ENCODE measurements at places on chromosomes 1 and 21.
A peak's percentile ranks its signal among the peaks of the same experiment; 100 is the strongest.

GRCh38 chr1:1796466-1796865 is 18.2 kb upstream of the NADK start:
- DNase-seq: no peak

DNA sequence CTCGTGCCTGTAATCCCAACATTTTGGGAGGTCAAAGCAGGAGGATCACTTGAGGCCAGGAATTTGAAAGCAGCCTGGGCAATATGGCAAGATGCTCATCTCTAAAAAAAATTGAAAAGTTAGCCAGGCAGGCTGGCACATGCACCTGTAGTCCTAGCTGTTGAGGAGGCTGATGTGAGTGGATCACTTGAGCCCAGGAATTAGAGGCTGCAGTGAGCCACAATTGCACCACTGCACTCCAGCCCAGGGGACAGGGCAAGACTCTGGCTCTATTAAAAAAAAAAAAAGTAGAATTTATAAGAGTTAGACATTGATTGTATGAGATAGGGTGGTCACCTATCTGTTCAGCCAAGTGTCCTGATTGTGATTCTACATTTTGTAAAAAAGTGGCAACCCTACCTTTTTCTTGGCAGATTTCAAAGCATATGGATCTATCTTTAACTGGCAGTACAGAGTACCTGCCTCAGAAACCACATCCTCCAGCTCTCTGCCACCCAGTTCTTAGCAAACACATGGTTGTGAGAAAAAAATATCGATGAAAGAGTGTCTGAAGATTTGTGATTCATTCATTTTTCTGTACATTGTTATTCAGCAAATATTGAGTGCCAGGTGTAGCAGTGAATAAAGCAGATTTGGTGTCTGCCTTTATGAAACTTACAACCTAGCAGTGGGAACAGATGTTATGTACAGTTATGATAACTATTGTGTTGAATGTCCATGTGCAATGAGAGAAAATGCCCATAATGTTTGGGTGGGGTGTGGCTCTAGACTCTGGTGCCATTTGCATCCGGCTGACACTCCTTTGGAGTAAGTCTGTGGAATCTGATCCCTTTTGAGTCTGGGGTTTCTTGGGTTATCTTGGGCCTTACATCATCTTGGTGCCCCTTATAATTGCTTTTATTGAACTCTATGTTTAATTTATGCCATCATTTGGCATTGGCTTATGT is 82.5 kb downstream of the ST3GAL3 start:
- DNase-seq: no peak

GRCh38 chr1:14862114-14862771 is 263.8 kb downstream of the KAZN start:
- DNase-seq: no peak

- no peak for DNase-seq
Observed at GRCh38 chr21:28884481-28884880, 108.2 kb downstream of the LTN1 start.

DNA sequence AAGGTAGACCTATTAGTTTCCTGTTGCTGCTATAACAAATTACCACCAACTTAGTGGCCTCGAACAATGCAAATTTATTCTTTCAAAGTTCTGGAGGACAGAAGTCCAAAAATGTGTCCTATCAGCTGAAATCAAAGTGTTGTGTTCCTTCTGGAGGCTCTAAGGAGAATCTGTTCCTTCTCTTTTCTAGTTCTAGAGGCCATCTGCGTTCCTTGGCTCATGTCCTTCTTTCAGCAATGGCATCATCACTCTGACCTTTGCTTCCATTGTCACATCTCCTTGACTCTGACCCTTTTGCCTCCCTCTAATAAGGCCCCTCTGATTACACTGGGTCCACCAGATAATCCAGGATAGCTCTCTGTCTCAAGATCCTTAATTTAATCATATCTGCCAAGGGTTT is 1.2 kb upstream of the MR1 start:
- no peak for DNase-seq

DNA sequence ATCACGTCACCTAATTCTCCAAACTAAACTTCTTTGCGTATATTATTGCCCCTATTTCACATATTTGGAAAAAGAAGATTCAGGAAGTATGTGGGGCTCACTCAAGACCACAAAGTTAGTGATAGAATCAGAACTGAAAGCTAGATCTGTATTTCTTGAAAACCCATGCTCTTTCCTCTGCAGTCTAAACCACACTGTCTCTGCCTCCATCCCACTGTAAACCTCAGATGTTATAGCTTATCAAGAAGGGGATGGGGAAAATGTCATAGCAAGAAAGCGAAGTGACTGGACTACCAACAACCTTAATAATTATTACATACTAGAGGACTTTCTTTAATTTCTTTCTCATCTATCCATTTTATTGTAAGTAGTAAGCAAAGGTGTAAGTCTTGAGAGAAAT is 257.7 kb upstream of the SGIP1 start:
- no peak for DNase-seq

GRCh38 chr1:66013371-66013770 is 220.7 kb downstream of the PDE4B start:
- DNase-seq: no peak

- no peak for DNase-seq
Observed at GRCh38 chr1:24142546-24143534, at the start of gene IL22RA1. Gene IL22RA1, minus strand, starts transcription at chr1:24143140. Its CDS starts 58 bp downstream, at chr1:24143082.

DNA sequence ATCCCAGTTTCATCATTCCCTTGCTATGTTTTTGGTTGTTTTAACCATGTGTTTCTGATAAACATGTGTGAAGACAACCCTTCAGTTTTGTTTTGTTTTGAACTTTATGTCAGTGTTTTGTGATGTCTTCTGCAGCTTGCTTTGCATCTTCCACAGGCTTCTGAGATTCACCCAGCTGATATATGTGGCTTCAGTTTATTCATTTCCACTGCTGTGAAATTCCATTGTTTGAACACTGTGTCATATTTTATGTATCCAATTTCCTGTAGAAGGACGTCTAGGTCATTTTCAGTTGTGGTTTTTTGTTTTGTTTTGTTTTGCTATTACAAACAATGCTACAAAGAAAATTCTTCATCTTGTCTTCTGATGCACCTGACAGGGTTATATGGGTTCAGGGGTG is 27.2 kb upstream of the SLC26A9 start:
- DNase-seq: no peak

DNA sequence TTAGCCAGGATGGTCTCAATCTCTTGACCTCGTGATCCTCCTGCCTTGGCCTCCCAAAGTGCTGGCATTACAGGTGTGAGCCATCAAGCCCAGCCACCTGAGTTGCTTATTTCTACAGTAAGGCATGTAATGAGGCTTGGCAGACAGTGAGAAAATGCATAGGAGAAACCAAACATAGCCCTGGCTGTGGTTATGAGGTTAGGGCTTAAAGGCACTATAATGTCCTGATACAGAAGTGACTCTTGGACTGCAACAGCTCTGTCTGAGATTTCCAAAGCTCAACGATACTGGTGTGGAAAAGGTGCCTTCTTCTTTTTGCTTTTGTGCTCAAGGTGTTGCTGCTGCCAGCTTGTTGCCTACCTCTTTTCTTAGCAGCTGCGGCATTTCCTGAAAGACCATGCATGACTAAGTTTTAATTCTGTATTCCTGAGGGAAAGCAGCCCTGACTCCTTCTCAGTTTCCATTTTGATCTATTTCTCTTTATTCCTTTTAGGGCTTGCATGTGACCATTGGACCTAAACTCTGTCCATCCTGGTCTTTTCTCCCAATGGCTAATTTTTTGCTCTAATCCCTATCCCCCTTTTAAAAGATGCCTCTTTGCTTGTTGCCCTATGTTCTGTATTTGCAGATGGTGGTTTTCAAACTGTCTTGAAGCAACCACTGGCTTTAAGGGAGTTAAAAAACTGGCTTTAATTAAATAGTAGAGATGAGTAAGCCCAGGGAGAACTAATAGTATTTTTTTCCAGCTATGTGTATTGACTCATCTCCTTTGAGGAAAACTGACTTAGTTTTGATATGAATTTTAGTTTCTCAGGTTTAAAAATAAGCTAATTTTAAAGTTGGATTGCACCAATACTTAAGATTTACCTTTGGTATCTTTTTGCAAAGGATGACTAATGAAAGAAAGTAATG is 70.3 kb downstream of the KIF1B start:
- no peak for DNase-seq

GRCh38 chr1:34266127-34266951 is 89.6 kb downstream of the C1orf94 start:
- peak; percentile 52 for DNase-seq

DNA sequence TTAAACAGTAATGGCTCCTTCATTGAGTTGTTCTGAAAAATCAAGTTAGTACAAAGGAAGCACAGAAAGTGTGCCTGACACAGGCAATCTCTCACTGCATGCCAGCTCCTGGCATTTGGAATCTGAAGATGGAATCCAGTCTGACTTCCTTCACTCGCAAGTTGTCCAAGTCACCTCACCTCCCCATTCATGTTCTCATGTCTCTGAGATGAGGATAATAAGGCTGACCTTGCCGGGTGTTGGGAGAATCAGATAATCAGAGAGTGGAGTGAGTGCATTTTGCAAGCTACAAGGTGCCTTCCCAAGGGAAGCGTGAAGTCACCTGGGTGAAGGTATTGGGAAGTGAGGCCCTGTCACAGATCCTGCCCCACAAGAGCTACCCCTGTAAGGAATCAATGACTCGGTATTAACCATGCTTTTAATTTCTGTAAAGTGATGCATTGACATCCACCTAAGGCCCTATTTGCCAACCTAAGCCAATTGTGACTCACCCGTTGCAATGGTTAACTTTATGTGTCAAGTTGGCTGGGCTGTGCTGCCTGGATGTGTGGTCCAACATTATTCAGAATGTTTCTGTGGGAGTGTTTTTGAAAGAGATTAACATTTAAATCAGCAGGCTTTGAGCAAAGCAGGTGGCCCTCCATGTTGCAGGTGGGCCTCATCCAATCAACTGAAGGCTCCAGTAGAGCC is 62.5 kb upstream of the TARBP1 start:
- no peak for DNase-seq

DNA sequence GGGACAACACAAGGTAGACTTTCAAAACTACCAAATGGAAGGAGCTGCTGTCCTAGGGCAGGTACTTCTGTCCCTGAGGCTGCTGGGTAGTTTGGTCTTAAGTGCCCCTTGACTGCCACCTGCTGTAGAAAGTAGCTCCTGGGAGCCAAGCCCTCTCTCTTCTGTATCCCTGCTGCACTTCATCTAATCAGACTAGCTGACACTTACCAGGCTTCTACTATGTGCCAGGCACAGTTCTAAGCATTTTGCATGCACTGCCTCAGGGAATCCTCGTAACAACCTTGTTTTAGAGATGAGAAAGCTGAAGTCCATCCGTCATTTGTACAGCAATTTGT is 15.9 kb upstream of the SRSF4 start:
- DNase-seq: peak; percentile 87

- no peak for DNase-seq
Observed at GRCh38 chr1:89147678-89148658, 22.1 kb upstream of the GBP2 start.

DNA sequence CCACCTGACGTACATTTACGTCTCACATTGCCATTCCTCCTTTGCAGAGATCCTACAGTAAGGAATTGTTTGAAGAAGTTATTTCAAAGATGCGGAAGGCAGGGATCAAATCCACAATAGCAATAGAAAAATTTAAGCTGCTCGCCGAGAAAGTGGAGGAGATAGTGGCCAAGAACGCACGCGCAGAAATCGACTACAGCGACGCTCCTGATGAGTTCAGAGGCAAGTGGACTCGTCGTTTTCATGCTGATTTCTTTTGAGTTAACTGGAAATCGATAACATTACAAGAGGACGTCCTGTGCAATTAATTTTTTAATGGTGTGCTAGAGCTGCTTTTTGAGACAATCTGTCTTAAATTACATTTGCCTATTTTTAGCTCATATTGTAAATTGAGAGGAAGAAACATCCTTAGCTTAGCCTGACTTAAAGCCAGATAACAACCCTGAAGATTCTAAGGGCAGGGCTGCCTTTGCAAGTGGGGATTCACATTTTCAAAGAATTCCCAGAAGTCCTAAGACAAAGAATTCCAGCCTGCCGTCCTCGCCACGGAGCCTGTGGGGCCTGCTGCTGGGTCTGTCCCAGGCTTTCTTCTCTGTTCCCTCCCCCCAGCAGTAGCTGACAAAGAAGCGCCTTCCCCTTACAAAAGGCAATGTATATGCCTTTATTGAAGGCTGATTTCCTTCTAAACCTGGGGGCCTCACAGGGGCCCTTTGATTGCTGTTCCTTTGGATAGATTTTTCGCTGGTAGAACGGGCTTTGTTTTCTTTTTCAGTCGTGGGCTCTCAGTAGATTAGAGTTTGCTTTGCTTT is 31.6 kb upstream of the KIF1B start:
- peak; percentile 65 for DNase-seq

DNA sequence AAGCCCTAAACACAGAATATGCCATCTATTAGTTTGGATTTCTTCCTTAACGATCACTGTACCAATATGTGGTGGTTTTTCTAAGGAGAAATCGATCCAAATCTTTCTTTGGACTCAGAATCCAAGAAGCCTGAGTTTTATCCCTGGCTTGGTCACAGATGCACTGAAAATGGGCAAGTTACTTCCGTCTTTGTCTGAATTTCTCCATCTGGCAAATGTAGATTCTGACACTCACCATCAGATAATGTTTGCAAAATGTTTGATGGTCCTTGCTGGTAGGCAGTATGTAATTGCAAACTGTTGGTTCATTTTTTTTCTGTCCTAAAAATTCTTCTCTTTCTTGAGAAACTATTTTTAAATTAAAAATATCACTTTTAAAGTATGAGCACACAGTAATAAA is 115.0 kb downstream of the TSEN15 start:
- DNase-seq: no peak

DNA sequence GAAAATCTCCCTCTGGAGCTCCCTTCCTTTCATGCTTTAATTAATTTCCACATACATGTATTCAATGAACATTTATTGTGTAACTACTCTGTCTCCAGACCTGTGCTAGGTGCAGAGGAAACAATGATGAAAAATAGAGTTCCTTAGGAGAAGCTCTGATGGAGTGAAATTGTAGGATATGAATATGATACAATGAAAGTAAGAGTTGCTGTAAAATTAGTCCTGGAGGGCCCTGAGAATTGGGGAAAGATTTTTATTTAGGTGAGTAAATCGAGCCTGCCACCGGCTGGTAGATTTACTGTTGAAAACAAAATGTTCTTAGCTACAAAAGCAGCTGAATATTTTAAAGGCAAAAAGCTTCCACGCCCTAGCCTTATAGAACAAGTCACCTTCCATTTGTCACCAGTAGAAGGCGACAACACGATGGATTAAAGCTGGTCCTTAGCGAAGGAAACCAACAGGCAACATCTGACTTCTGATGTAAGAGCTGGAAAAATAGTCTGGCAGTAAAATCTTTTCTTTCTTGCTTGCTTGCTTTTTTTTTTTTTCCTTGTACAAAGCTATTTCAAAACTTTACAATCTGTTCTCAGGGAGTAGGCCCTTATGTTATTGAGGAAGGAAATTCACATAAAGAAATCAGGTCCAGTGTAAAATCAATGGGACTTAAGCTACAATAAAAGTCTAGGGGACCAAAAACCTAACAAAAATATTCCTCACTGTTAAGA is 82.0 kb upstream of the ROR1 start:
- DNase-seq: peak; percentile 63
